ENCODE measurements at places on chromosomes 3 and 15.

DNA sequence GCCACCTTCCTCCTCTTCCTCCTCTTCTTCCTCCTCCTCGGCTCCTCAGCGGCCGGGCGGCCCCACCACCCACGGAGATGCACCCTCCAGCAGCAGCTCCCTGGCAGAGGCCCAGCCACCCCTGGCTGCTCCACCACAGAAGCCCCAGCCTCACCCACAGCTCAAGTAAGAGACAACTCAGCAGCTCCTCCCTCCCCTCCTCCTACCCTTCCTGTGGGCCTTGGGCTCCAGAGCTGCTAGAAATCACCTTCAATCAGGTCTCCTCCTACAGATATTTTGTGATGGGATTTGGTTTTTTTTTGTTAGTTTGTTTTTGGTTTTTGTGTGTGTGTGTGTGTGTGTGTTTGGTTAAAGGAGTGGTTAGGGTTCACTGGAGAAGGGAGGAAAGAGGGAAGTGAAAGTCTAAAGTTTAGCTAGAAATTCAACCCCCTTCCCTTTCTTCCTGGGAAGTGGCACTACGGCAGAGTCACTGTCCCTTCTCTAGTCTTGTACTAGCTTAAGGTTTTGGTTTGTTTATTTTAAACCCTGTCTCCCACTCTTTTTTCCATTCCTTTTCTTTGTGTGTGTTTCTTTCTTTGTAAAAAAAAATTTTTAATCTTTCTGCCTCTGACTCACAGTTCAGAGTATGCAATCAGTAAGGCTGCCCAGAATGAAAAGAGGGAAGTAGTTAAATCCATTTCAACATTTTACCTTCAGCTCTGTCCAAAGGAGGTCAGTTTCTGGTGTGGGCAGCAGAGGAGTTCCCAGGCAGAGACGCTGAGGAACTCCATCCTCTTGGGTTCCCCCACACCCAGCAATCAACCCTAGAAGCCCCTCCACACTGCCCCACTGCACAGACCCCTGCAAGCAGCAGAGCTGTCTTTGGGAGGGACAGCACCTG lies 29.0 kb upstream of the TIMP4 start:
- DNase-seq = peak; percentile 54

- DNase-seq = no peak
These were observed 451.5 kb upstream of the PPP2R3A start for GRCh38 chr3:135514060-135514448.

GRCh38 chr3:150956376-150956775 lies 16.2 kb downstream of the CLRN1 start:
- DNase-seq = no peak

GRCh38 chr3:190073264-190074008 lies 47.3 kb downstream of the P3H2 start:
- DNase-seq = no peak

- no peak for DNase-seq
These were observed 27.9 kb downstream of the AADAC start for GRCh38 chr3:151841801-151842200.

DNA sequence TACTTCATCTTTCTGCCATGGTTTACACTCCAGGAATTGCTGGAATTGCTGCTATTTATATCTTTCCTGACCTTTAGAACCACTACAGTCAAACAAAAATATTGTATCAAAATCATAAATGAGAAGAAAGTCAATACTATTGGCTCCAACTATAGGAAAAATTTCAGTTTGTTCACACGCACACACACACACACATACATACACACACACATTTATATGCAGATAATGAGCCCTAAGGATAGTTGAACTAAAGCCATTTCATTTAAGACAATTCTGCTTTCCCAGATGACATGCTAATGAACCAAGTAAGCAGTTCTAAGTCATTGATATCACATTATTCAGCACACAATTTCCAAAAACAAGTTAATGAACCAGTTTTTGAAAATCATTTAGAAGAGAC lies 627.3 kb downstream of the PLOD2 start:
- no peak for DNase-seq

DNA sequence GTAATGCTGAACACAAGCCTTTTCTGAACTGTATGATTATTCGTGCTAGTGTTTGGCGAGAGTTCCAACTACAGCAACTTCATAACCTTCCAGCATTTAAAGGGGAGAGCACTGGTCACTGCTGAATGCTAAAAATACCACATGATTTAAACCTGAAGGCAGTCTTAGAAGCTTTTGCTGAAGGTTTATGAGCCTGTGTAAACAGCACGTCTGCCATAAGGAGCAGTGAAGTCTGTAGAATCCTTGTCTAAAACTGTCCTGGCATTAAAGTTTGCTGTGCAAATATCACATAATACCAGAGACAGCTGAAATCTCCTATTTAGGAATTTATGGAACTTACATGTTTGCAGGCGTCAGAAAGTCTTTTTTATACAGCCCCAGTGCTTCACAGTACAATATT lies 5.9 kb downstream of the SATB1 start:
- no peak for DNase-seq

DNA sequence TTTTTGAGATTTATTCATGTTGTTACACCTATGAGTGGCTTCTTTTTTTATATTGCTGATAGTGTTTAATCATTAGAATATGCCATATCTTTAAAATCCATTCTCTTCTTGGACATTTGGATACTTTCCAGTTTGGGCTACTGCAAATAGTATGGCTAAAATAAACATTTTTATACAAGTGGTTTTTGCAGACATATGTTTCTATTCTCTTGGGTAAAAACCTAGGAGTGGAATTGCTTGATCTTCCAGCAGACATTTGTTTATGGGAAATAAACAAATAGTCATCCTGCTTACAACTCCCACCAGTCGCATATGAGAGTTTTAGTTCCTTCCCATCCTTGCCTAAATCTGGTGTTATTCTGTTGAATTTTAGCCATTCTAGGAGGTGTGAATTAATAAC lies 193.1 kb downstream of the ALCAM start:
- no peak for DNase-seq

- DNase-seq = no peak
These were observed 746.0 kb downstream of the VGLL3 start for GRCh38 chr3:86244905-86245304.

GRCh38 chr3:127886231-127886955 lies 28.6 kb upstream of the KBTBD12 start:
- no peak for DNase-seq

- no peak for DNase-seq
These were observed 2.6 kb upstream of the NSMCE3 start for GRCh38 chr15:29272219-29272618.

GRCh38 chr3:128486681-128487537 lies 6.1 kb downstream of the GATA2 start:
- DNase-seq = peak; percentile 46

DNA sequence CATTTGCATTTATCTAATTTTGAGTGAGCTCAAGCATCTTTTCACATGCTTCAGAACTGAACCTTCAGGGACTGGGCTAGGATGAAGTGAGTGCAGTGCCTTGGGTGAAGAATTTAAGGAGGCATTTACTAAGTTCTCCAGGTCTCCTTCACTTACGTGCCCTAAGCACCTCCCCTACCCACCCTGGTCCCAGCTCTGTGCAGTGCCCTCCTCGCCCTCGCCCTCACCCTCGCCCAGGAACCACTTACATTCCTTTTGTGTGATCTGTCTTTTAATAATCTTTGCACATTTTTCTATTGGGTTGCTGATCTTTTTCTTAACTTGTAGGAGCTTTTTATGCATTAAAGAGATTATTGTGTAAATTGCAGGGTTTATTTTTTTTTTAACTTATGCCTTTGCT lies 322.6 kb downstream of the THSD4 start:
- no peak for DNase-seq

DNA sequence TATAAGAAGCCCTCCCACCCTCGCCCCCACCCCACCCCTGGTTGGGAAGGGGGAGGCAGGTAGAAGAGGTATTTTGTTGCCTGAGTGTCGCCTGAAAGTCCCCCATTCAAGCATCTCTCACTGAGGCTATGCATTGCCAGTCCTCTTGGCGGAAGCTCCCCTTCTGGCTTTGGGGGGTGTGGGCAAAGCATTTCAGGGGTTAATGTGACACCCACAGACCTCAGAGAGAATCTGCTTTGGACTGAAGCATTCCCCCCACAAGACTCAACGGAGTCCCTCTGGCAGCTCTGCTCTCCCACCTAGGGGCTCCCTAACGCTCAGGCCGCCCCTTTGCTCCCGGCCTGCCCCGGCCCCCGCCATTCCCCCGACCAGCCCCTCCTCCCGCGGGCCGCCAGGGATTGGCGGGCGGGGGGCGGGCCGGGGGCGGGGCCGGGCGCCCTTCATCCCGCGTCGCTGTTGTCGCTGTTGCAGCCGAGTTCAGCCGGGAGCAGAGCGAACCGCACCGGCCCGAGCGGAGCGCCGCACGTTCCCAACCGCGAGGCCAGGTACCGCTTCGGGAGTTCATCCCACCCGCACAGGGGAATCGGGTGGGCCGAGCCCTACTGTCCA lies at the start of gene SLC38A3:
TSS of gene SLC38A3 (plus strand) at position 468 of the 609 bp plus-strand sequence. CDS start 8,929 bp downstream, outside the sequence.
- no peak for DNase-seq

- DNase-seq = no peak
These were observed 168.0 kb upstream of the THRB start for GRCh38 chr3:24662449-24663345.

- DNase-seq = no peak
These were observed 89.9 kb upstream of the MITF start for GRCh38 chr3:69649120-69650065.

DNA sequence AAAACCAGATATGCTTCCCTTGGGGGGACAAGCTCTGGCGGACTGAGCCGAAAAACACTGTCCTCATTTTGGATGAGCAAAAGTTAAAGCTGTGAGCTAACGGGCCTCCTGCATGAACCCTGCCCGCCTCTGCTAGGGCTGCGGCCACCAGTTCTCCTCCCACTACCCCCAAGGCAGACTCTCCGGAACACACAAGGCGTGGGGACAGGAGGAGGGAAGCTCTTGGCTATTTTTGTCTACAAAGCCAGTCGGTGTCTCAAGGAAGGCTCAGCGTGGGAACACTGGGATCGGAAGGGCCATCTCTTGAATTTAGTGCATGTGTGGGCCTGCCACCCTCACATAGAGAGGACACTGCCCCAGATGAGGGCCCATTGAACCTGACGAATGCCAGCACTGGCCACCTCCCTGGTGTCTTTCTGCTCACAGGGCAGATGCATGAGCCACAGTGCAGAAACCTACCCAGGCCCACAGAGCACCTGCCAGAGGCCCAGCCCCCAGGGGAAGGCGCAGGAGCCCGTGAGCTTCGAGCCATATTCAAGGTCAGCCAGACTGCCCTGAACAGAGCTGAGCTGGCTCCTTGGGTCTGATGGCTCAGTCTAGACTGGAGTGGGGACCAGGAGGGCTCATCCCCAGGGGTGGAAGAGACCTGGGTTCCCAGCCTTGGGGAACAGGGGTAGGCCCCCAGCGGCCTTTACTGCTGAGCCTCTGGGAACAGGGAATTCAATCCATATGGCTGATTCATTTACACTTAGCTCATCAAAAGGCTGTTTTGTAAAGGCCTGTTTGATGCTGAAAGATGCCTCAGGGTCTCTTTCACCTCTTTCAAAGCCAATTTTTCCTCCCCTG lies 38.3 kb downstream of the HCN4 start:
- no peak for DNase-seq

GRCh38 chr15:33344111-33344510 lies 33.3 kb downstream of the RYR3 start:
- no peak for DNase-seq

GRCh38 chr3:13335059-13335458 lies 85.1 kb downstream of the NUP210 start:
- DNase-seq = no peak

DNA sequence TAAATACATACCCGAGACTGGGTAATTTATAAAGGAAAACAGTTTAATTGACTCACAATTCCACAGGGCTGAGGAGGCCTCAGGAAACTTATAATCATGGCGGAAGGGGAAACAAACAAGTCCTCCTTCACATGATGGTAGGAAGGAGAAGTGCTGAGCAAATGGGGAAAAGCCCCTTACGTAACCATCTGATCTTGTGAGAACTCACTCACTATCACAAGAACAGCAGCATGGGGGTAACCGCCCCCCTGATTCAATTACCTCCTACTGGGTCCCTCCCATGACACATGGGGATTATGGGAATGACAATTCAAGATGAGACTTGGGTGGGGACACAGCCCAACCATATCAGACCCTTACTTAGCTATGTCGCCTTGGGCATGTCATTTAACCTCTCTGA lies 27.7 kb downstream of the SCG3 start:
- no peak for DNase-seq

DNA sequence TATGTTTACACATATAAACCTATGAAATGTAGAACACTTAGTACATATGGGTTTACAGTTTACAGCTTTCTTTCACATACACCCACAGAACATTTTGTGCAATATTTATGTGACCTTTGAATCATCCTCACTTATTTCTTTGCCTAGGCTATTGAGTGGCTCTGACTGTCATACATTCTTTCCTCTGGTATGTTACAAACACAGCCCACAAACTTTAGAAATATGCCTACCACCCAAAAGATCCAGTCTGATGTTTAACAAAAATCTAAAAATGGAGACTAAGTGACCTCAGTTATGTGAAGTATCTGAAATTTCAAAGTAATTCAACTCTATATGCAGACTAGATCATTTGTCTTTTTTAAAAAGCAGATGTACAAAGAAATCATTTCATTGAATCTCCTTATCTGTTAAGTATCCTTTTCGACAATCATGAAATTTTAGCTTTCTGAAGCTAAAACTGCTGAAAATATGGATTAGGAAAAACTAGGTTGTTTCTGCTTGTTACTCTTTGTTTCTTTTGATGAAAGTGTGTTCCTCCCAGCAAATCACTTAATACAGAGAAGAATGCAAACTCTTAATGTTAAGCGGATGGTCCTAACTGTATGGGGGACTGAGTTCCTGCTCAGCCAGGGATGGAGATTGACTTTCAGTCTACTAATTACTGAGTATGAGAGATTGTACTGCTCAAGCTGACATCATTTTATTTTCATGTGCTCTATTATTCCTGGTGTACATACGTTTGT lies 27.7 kb downstream of the CCDC54 start:
- no peak for DNase-seq

GRCh38 chr3:155488671-155489070 lies 195.2 kb upstream of the STRIT1 start:
- DNase-seq = no peak

DNA sequence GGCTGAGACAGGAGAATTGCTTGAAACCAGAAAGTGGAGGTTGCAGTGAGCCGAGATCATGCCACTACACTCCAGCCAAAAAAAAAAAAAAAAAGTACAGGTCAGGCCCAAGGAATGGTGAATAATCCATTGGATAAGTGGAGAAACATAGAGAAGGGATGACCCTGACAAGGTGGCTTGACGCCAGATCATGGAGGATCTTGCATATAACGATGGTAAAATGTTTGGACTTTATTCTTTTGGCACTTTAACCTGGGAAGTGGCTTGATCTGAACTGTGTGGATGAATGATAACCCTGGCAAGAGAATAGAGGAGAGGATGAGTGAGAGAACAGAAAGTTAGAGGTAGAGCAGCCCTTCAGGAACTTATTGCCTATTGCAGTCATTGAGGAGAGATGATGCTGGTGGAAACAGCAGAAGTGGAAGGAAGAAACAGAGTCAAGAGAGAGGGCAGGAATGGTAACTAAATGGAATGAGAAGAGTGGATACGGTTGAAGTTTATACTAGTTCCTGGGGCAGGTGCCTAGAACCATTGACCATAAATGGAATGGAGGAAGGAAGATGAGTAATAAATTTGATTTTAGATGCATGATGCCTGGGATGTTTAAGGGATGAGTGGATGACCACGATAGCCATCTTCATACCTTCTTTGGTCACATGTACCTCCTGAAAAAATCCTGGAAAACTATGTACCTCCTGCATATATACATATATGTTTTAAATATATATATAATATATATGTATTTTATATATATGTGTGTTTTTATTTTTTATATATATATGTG lies 57.8 kb downstream of the BLM start:
- DNase-seq = no peak

GRCh38 chr3:164040991-164041390 lies 1037.3 kb downstream of the SI start:
- DNase-seq = no peak

All from B cell (primary cell).